RKO (cell line): ENCODE measurements at places on chromosomes 7 and 10.
A peak's percentile ranks its signal among the peaks of the same experiment; 100 is the strongest.

DNA sequence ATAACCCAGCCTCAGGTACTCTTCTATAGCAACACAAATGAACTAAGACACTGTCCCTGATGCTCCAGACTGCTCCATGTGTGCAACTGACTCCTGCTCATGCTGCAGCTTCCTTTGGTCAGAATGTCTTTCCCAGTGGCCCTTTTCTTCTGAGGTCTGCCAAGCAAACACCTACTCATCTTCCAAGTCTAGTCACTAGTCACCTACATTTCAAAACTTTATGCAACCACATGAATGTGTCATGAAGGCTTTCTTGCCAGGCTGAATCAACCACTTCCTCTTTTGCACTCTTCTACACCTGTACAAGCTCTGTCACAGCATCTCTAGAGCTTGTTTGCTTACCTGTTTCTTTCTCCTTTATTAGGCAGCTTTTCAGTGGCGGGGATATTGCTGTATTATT lies 75.8 kb downstream of the LSMEM1 start:
- DNase-seq: peak; percentile 54

DNA sequence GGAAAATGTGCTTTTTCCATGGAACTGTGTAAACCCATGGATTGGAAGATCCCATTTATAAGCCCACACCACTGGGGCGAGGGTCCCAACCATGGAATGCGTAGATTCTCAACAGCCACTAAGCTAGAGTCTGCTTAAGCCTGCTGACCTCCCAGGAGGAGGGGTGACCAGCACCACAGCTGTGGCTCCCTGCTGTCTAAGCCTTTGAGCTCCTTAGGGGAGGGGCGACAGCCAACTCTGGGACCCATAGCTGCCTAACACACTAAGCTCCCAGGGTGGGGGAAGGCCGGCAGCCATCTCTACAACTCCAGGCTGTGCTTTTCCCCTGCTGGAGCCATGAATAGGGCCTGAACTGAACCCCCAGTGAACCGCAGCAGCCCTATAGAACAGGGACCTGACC lies 249.8 kb upstream of the HPS1 start:
- no peak for DNase-seq

GRCh38 chr10:127740596-127740995 lies 3.6 kb downstream of the FOXI2 start:
- peak; percentile 12 for DNase-seq

DNA sequence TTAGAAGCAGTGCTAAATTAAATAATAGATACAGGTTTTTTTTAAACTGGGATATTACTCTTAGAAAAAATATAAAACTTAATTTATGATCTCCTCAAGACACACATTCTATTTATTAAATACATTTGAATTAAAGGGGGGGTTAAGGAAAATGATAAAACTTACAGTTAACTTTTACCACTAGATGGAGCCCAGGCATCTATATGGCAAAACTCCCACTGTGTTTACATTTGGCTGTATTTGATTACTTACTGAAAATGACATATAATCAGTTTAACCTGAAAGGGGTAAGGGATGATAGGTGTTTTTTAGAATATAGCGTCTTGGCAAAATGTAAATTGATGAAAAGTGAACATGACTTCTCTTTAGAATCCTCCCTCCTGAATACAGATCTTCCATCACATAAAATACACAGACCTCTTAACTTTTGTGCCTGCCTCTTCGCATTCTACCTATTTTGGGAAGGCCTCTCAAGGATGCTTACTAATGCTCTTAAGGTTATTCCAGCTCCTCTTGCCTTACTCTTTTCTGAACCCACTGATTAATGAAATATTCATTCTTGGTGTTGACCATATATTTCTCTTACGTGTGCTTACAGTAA lies 235.7 kb downstream of the AGMO start:
- peak; percentile 42 for DNase-seq

GRCh38 chr10:87060280-87060928 lies 34.2 kb downstream of the GLUD1 start:
- no peak for DNase-seq

DNA sequence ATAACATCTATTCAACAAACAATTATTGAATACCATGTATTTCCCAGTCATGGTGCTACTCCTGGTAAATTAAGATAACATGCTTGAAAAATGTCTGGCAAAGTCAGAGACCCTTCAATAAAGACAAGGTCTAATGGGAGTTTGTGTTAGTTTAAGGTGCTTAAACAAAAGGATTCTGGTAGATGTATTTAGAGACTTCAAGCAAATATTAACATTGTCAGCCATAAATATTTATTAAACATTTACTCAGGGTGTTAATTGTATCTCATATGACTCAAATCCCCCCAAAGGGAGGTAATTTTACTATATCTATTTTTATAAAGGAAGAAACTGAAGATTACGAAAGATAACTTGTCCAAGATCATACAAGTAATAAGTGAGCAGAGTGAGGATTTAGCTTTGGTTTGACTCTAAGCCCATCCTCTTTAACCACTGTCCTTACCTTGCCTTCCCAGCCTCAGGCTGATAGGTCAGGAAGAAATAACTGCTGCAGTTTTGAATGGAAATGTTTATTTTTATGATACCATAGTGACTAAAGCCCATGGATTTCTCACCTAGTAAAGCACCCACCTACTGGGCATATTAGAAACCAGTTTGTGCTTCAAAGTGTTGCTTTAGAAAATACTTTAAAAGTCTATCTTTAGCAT lies 215.4 kb downstream of the COBL start:
- no peak for DNase-seq

DNA sequence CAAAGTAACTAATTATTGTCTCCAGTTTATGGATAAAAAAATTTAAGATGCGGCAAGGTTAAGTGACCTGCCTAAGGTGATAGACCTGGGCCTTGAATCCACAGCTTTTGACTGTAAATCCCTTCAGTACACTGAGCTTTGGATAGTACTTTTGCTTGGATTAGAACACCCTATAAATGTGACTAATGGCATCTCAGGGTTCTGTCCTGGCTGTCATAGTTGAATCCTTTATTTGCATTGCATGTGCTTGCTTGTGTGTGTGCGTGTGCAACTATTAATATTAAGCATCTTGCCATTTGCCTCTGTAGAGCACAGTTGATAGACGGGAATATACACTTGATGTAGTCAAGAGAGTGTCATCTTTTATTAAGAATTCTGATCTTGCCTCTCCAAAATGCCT lies 228.0 kb downstream of the AUTS2 start:
- DNase-seq: no peak

DNA sequence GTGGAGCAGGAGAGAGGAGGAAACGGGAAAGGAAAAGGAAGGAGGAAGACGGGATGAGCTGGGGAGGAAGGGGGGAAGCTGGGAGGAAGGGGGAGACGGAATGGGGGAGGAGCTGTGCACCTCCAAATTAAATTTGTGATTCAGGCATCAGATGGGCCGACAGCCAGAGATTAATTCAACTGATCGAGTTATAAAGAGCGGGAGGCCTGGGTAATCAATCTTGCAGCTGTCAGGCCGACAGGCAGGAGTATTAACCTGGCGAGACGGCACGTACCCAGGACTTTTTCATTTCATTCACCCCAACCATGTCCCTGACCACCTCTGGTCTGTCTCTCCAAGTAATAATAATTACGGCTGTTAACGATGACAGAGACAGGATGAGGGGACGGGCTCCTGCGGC lies 26.2 kb downstream of the KAZALD1 start:
- DNase-seq: no peak

DNA sequence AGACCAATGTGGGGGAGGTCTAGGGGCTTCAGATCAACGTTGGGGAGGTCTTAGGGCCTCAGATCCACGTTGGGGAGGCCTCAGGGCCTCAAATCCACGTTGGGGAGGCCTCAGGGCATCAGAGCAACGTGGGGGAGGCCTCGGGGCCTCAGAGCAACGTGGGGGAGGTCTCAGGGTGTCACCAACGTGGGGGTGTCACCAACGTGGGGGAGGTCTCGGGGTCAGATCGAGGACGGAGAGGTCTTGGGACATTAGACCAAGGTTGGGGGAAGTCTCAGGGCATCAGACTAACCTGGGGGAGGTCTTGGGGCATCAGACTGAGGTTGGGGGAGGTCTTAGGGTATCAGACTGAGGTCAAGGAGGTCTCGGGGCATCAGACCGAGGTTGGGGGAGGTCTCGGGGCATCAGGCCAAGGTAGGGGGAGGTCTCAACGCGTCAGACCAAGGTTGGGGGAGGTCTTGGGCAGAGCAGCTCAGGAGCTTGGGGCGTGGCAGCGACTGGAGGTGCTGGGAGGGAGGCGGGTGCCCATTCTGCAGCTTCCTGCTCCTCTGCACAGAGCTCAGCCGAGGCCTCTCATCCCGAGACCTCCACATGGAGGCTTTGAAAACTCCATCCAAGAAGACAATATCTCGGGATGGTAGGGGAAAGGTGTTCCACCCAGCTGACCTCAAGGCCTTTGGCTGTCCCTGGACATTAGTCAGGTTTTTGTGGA lies 159.8 kb downstream of the WDR37 start:
- no peak for DNase-seq

DNA sequence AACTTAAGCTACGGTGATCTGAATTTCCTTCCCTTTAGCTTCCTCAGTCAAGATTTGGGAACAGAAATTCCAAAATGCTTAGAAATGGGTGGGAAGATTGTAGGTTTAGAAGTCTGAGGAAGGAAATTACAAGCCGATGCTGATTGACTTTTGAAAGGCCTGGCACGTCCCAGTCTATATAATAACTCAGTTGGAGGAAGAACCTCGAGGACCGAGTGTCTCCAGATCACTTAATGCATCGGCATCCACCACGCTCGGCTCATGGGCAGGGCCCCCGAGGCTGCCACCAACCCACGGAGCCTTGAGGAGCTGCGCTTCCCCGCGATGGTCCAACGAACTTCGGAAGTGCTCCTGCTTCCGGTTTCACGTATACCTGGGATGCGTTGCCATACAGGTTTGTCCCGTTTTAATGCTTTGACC lies 10.4 kb upstream of the SP8 start:
- DNase-seq: no peak

GRCh38 chr7:72032934-72033333 lies 379.2 kb downstream of the CALN1 start:
- no peak for DNase-seq

GRCh38 chr10:106560925-106561640 lies 603.4 kb downstream of the SORCS1 start:
- no peak for DNase-seq

- DNase-seq: no peak
These were observed 37.8 kb upstream of the FZD1 start for GRCh38 chr7:91226411-91226810.

- no peak for DNase-seq
These were observed 61.3 kb downstream of the KAT6B start for GRCh38 chr10:74887614-74888284.

GRCh38 chr7:111108496-111108895 lies 17.6 kb downstream of the LRRN3 start:
- peak; percentile 9 for DNase-seq

DNA sequence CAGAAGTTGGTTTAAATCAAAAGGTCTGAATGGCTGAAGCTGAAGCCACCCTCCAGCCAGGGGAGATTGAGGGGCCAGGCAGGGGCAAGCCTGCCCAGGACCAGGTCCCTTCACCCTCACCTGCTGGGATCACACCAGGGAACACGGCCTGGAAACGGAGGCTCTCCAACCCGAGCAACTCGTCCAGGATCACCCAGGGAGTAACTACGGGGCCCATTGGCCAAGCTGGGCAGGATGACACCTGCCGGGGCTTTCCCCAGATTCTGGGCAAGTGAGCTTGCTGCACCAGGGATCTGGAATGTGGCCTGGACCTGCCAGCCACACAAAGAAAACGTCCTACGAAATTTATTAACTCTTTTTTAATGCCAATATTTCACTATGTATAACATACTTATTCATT lies 30.4 kb upstream of the PPP2R2D start:
- no peak for DNase-seq

DNA sequence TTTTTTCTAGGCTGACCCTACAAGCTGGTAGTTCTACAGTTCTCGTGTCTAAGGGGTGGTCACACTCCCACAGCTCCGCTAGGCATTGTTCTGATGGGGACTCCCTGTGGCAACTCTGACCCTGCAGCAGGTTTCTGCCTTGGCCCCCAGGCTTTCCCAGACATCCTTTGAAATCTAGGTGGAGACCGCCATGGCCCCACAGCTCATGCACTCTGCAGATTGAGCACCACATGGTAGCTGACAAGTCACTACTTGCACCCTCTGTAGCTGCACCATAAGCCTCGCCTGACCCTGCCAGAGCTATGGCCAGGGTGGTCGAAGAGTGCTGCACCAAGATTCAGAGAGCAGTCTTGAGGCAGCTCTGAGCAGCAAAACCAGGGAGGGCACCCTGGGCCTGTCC lies 275.6 kb downstream of the LHFPL3 start:
- DNase-seq: no peak

GRCh38 chr7:29442146-29442545 lies 121.5 kb upstream of the PRR15 start:
- DNase-seq: peak; percentile 30

DNA sequence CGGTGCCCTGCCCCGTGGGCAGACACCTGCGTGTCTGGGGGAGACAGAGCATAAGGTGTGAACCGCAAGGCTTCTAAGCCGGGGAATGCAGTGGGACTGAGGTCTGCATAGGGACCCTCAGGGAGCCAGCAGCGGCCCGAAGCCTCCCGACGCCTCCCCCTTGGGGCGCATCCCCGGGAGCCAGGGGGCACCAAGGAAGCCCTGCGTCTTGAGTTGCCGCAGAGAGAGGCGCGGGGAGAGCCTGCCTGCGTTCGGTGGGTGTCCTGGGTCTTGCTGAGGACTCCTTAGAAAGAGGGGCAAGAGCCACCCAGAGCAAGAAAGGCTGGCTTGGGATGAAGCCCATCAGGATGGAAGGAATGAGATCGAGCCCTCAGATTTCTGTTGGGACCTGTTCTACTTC lies 18.2 kb upstream of the UNCX start:
- DNase-seq: no peak

DNA sequence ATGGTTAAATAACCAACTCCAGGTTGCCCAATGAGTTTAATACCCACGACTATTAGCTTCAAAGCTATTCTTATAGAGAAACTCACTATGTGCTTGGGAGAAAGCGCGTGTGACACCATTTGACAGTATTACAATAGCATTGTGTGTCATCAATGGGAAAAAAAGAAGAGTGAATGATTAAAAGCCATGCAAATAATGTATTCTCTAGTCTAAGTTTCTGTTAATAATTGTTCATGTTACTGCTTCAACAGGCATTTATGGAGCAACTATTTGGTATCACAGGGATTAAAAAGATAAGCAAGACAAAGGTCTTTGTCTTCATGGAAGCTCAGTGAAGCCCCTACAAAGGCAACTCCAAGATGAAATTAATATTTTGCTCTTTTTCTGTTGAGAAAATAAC lies 47.2 kb downstream of the CAV1 start:
- no peak for DNase-seq

DNA sequence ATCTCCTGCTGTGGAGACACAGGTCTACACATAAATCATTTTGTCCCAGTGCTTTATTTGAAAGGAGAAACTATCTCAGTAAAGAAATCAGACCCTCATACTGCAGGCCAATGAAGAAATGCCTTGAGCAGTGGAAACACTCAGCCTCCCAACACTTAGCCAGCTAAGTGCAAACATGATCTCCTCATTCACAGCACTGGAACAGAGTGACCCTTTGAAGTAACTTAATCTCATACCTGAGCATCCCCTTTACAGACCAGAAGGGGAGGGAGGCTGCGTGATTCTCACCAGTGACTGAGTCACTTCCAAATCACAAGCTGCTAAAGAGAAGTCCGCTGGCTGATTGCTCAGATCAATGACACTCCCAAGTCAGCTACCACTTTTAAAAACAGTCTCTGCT lies 4.5 kb downstream of the CHST15 start:
- DNase-seq: no peak

- DNase-seq: peak; percentile 77
These were observed 189.8 kb downstream of the HECW1 start for GRCh38 chr7:43302211-43302711.
